ENCODE measurements at places on chromosomes 3 and 15.

GRCh38 chr3:44825264-44825925 is 36.3 kb upstream of the TMEM42 start:
- no peak overlapping the region for H3K4me3 ChIP-seq
- no peak for DNase-seq
- H3K27ac ChIP-seq = no peak overlapping the region
- no peaks in the 10 kb centered on the region for H3K4me1 ChIP-seq
- no peaks in the 10 kb centered on the region for H3K36me3 ChIP-seq

DNA sequence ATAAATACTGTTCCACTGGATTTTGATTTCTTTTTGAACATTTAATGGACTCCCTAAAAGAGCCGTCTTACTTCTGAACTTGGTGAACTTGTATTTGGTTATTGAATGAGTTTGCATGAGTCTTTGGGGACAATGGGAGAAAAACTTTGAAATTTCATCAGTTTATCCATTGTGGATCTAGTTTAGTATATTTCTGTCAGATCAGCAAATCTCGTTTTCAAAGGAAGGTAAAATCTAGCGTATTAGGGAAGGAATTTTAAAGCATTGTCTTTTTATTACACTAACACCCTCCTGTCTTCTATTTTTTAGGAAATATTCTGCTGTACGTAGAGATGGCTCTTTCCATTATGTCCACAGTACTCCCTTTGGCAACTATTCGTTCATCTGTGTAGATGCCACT is 12.8 kb downstream of the TMEM62 start:
- H3K27me3 ChIP-seq = no peaks in the 10 kb centered on the region
- H3K4me3 ChIP-seq = no peak overlapping the region
- H3K27ac ChIP-seq = no peak overlapping the region
- no peak for DNase-seq

- H3K4me1 ChIP-seq = no peaks in the 10 kb centered on the region
- H3K27me3 ChIP-seq = no peaks in the 10 kb centered on the region
- no peak for DNase-seq
- H3K27ac ChIP-seq = no peak overlapping the region
These were observed 715.6 kb downstream of the GRM7 start for GRCh38 chr3:7576506-7576905.

GRCh38 chr3:171142985-171143384 is 116.5 kb upstream of the SLC2A2 start:
- H3K36me3 ChIP-seq = peaks cover 13% of the 10 kb centered on the region
- H3K4me1 ChIP-seq = peaks cover 3% of the 10 kb centered on the region
- H3K27ac ChIP-seq = no peak overlapping the region
- DNase-seq = no peak

DNA sequence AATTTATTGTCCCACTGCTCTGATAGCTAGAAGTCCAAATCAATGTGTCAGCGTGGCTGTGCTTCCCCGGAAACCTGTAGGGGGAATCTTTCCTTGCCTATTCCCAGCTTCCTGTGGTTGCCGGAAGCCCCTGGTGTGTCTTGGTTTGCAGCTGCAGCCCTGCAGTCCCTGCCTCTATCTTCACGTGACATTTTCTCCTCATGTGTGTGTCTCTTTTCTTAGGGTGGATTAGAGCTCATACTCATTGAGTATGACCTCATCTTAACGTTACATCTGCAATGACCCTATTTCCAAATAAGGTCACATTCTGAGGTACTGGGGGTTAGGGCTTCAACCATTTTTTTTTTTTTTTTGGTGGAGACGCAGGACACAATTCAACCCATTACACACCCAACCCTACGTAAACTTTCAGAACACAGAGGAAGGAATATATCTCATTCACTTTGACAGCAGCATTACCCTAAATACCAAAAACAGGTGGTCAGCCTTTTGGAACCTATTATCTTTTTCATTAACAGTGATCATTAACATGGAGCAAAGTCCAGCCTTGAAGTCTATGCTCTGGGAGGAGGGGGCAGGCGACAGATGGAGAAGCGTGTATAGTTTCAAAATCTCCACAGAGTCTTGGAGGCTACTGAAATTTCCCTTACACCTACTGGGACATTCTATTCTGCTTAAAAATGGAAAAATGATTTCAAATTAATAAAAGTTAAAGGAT is 88.6 kb downstream of the RYK start:
- no peak overlapping the region for H3K4me3 ChIP-seq
- H3K36me3 ChIP-seq = peaks cover 58% of the 10 kb centered on the region
- DNase-seq = no peak
- no peak overlapping the region for H3K27ac ChIP-seq
- no peaks in the 10 kb centered on the region for H3K27me3 ChIP-seq

GRCh38 chr3:105429034-105429762 is 62.5 kb downstream of the ALCAM start:
- no peaks in the 10 kb centered on the region for H3K4me1 ChIP-seq
- no peak for DNase-seq
- H3K27me3 ChIP-seq = no peaks in the 10 kb centered on the region
- H3K36me3 ChIP-seq = no peaks in the 10 kb centered on the region
- H3K4me3 ChIP-seq = no peak overlapping the region
